ENCODE measurements at places on chromosomes 5 and 9. TPM values are rescaled to one million over a fixed set of nuclear protein-coding genes. Genes with fewer than 3 reads are reported as not detected.

- H3K4me3 ChIP-seq = no peak overlapping the region
- no peak overlapping the region for H3K27ac ChIP-seq
- peaks cover 5% of the 10 kb centered on the region for H3K27me3 ChIP-seq
- no peaks in the 10 kb centered on the region for H3K36me3 ChIP-seq
These were observed 149.6 kb upstream of the DMRT1 start for GRCh38 chr9:691825-692400.

DNA sequence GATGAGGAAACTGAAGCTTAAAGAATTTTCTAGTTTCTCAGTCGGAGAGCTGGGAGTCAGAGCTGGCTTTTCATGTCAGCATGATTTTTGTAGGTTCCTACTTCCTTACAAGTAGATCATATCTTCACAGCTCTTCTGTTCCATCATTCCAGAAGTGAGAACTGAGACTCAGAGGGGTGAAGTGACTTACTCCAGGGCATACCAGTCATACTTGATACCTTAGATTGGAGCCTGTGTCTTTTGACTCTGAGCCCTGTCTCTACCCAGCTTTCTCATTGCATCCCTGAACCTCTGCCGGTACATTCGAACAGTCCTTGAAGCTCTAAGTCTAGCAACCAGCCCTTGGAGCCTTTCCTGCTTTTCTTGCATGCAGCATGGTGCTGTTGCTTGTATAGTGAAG, 53.3 kb downstream of the MCCC2 start:
- no peak overlapping the region for H3K27ac ChIP-seq
- no peak for DNase-seq
- H3K4me1 ChIP-seq = no peaks in the 10 kb centered on the region

DNA sequence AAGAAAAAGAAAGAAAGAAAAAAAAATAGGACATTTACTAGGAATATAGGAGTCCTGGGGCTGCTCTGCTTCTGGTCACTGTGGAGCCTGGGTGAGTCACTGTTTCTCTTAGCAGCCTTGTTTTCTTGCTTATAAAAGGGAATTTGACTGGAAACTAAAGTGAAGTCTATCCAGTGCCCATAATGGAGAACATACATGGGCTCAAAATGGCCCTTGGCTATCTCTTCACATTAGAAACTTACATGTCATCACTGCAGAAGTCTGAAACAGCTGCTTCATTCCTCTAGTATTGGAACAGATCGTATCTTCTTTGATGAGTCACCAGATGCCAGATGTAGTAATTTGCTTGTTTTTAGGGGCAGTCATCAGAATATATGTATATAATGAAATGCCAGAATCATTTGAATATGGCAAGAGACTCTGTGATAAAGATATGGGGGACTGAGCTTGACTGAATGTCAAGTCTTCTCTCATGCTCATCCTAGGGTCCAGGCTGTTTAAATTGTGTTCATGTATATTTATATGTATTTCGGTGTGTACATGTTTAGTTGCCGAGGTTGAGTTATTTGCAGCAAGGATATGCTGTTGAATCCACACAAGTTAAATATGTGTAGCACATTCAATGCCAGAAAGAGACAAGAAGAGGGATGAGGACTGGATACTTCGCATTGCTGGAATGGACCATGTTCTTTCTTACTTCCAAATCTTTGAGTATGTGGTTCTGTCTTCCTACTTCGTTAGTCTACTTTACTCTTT, 56.7 kb downstream of the SGCD start:
- no peak overlapping the region for H3K27ac ChIP-seq
- H3K27me3 ChIP-seq = peaks cover 19% of the 10 kb centered on the region
- no peak overlapping the region for H3K4me3 ChIP-seq
- no peaks in the 10 kb centered on the region for H3K4me1 ChIP-seq
- H3K36me3 ChIP-seq = no peaks in the 10 kb centered on the region

- H3K27ac ChIP-seq = peak overlapping the region; percentile 81
- H3K36me3 ChIP-seq = peaks cover 16% of the 10 kb centered on the region
- H3K4me3 ChIP-seq = no peak overlapping the region
- no peak for DNase-seq
- peaks cover 32% of the 10 kb centered on the region for H3K4me1 ChIP-seq
These were observed 55.1 kb downstream of the PTCH1 start for GRCh38 chr9:95461448-95462248.

- DNase-seq = no peak
- no peak overlapping the region for H3K4me3 ChIP-seq
- H3K27ac ChIP-seq = no peak overlapping the region
- peaks cover 37% of the 10 kb centered on the region for H3K27me3 ChIP-seq
These were observed 197.8 kb downstream of the GLIS3 start for GRCh38 chr9:4102078-4102477.

DNA sequence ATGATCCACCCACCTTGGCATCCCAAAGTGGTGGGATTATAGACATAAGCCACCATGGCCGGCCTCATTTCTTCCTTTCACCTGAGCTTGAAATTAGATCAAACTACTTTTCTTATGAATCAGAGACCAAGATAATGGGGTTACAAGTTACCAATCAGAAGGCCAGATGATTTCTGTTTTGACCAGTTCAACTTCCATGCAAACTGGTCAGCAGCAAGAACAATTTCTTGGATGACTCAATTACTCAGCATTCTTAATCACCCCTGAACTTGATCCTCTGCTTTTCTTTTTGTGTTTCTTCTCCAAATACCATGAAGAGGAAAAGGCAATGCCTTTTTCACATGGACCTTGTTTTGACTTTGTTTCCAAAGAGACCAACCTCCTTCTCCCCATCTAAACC, 10.0 kb upstream of the PLIN2 start:
- H3K4me1 ChIP-seq = peaks cover 18% of the 10 kb centered on the region
- H3K27me3 ChIP-seq = no peaks in the 10 kb centered on the region
- no peaks in the 10 kb centered on the region for H3K36me3 ChIP-seq
- no peak overlapping the region for H3K27ac ChIP-seq
- no peak for DNase-seq

GRCh38 chr5:73351593-73351992, 97.0 kb downstream of the FOXD1 start:
- no peak overlapping the region for H3K27ac ChIP-seq
- no peaks in the 10 kb centered on the region for H3K4me1 ChIP-seq
- no peaks in the 10 kb centered on the region for H3K36me3 ChIP-seq
- no peak for DNase-seq
- H3K4me3 ChIP-seq = no peak overlapping the region
- peaks cover 43% of the 10 kb centered on the region for H3K27me3 ChIP-seq

DNA sequence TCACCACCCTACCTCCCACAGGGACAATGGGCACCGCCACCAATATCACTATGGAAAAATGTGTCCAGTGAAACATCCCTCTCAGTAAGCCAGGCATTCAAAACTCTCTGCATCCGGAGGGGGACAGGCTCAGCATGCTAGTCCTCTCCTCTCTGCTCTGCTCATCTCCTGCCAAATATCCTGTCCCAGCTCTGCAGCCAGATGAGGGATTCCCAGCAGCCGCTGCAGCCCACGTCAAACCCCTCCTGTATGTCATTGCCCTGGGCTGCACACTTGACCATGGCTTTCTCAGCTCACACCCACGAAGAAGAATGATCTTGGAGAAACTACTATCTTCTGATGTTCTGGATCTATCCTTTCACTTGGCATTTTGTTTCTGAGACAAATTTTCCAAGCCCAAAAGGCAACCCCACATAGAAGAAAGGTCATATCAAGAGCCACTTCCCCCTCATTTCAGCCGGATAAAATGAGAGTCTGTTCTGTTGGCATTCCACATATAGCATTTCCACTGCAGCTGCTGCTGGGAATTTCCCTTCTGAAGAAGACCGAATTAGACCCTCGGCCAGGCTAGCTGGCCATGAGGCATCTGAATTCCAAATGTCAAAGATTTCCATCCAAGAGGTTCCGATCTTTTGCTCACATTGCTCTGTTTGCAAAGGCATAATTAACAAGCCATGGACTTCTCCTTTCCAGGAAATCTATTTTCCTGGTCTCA, 338.0 kb downstream of the ACTL7B start:
- no peaks in the 10 kb centered on the region for H3K27me3 ChIP-seq
- DNase-seq = no peak
- H3K27ac ChIP-seq = no peak overlapping the region
- H3K4me1 ChIP-seq = no peaks in the 10 kb centered on the region
- no peak overlapping the region for H3K4me3 ChIP-seq

DNA sequence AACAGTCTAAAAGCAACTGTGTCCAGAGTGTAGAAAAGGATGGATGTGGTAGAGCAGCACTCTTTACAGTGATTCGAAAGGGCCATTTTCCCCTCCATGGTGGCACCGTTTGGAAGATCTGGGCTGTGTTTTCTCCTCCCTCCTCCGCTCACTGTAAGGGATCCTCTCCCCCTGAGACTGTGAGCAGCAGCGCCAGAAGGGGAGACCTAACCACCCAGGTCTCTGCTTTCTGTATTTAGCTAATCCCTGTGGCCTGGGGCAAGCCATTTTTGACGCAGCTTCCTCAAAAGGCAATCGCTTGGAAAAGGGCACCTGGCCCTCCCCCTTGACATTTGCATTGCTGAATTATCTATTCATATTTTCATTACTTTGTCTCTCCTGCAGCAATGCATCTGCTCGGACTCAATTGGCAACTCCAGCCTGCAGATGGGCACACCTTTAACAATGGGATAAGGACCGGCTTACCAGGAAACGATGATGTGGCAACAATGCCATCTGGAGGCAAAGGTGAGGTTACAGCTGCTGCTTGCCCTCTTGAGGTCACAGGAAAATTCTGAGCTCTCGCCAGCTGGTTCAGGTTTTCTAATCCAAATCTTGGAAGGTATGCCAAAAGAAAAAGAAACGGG, 244.3 kb upstream of the WWC1 start:
- no peak overlapping the region for H3K27ac ChIP-seq
- H3K4me3 ChIP-seq = no peak overlapping the region
- H3K27me3 ChIP-seq = no peaks in the 10 kb centered on the region
- no peaks in the 10 kb centered on the region for H3K4me1 ChIP-seq

GRCh38 chr5:33023649-33024048, 312.5 kb downstream of the NPR3 start:
- H3K27me3 ChIP-seq = no peaks in the 10 kb centered on the region
- H3K4me3 ChIP-seq = no peak overlapping the region
- no peaks in the 10 kb centered on the region for H3K4me1 ChIP-seq
- H3K36me3 ChIP-seq = no peaks in the 10 kb centered on the region

DNA sequence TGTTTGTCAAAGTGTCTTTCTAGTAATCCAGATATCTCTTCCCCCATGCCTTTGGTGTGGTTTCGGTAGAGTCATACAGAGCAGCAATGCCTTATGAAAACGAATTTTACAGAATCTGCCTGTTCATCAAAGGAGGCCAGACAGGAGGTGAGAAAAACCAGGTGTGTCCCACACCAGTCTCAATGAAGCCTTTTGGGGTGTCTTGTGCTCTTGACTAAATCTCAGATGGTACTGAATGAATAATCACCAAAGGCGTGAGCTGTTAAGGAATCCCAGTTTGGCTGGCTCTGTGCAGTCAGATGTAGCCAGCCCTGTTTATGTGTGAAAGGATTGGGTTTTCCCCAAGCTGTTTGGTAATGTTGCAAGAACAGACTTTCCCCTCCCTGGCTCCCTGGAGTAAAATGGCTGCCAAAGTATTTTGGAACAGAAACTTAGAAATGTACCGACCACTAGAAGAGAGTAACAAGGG, 70.8 kb upstream of the CDKN2B start:
- peaks cover 48% of the 10 kb centered on the region for H3K4me1 ChIP-seq
- DNase-seq = peak; percentile 70
- H3K27ac ChIP-seq = peak overlapping the region; percentile 67
- H3K36me3 ChIP-seq = peaks cover 42% of the 10 kb centered on the region

DNA sequence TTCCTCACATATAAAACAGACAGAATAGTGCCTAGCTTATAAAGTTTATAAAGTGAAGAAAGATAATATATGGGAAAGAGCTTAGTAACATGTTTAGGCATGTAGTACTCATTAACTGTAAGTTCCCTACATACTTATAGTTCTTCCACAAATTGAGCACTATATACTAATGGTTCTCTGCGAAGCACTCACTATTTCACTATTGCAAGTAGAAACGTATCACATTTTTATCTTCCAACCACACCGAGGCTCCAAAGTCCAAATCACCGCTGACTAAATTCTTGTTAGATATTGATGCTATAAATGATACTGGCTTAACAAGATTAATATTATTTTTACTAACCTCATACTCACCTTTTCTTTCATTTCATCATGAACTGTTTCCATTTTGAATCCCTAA, 61.0 kb downstream of the FBXW11 start:
- H3K4me3 ChIP-seq = no peak overlapping the region
- no peak for DNase-seq
- H3K27me3 ChIP-seq = no peaks in the 10 kb centered on the region
- no peak overlapping the region for H3K27ac ChIP-seq
- H3K36me3 ChIP-seq = peaks cover 5% of the 10 kb centered on the region

Gene PCDHA7
- total RNA-seq = not detected

Gene UBQLN1
- 90.3 TPM for total RNA-seq

Gene SELENOP
- 0.12 TPM for total RNA-seq

DNA sequence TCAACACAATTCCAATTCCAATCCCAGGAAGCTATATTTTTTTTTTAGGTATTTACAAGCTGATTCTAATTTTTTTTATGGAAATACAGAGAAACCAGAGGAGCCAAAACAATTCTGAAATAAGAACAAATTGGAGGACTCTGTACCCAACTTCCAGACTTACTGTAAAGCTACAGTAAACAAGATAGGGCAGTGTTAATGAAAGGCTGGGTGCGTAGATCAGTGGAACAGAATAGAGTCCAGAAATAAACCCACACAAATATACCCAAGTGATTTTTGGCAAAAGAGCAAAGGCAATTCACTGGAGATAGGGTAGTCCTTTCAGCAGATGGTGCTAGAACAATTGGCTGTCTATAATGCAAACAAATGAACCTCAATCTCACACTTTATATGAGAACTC, 50.6 kb downstream of the WHRN start:
- H3K27me3 ChIP-seq = no peaks in the 10 kb centered on the region
- DNase-seq = no peak
- peaks cover 19% of the 10 kb centered on the region for H3K4me1 ChIP-seq
- H3K27ac ChIP-seq = no peak overlapping the region
- no peak overlapping the region for H3K4me3 ChIP-seq

Gene TAF11L10
- total RNA-seq = not detected

GRCh38 chr5:141853895-141854626, 24.1 kb downstream of the PCDH1 start:
- H3K36me3 ChIP-seq = no peaks in the 10 kb centered on the region
- no peak overlapping the region for H3K4me3 ChIP-seq
- no peak for DNase-seq
- peaks cover 4% of the 10 kb centered on the region for H3K27me3 ChIP-seq

DNA sequence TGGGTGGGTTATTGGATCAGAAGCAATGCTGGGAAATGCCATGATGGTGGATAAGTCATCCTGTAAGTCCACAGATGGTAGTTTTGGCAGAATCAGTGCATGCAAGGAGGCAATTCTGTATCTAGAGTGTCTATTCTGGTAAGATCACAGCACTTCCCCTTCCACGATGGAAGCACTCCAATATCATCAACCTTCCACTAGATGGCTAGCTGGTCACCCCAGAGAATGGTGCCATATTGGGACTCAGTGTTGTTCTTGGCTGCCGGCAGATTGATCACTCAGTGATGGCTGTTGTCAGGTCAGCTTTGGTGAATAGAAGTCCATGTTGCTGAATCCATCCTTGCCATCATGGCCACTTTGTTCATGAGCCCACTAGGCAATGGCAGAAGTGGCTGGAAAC, 553.5 kb downstream of the CSNK1G3 start:
- H3K4me3 ChIP-seq = no peak overlapping the region
- no peak for DNase-seq
- no peaks in the 10 kb centered on the region for H3K4me1 ChIP-seq
- H3K27me3 ChIP-seq = no peaks in the 10 kb centered on the region
